NCI-H1092 treated with DMSO at 0.1 percent for 48 hours (cell line): ENCODE measurements at places on chromosomes 11 and 22.
A peak's percentile ranks its signal among the peaks of the same experiment; 100 is the strongest.

- DNase-seq, result no peak
Measured at GRCh38 chr11:60378354-60378753, at the start of gene MS4A7. Gene MS4A7 (plus strand): TSS chr11:60378532. CDS start chr11:60383142, 4,610 bp downstream.

DNA sequence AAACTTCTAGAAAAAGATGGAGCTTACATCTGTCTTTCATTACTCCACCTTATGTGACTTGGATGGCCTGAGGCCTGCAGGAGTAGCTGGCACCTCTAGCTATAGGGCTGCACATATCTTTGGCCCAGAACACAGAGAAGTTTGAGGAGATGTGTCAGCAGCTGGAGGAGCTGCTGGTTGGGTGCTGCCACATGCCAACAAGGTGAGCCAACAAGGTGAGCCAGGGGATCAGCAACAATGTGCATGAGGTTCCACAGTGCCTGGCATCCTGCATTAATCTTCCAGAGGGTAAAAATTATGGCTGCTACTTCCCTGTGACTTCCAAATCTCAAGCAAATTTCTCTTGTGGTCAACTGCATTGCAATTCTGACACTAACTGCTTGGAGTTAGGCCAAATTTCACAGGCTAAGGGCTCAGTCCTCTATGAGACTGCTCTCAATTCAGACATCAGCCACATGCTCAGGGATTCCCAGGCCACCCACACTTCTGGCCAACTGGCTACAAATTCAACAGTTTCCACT, 16.0 kb downstream of the RBM7 start:
- no peak for DNase-seq

- no peak for DNase-seq
Measured at GRCh38 chr11:216081-216974, 8.8 kb downstream of the RIC8A start.

GRCh38 chr11:9923280-9923679, 259.4 kb downstream of the SWAP70 start:
- DNase-seq, result no peak

- no peak for DNase-seq
Measured at GRCh38 chr11:85805387-85805786, 5.6 kb downstream of the SYTL2 start.

DNA sequence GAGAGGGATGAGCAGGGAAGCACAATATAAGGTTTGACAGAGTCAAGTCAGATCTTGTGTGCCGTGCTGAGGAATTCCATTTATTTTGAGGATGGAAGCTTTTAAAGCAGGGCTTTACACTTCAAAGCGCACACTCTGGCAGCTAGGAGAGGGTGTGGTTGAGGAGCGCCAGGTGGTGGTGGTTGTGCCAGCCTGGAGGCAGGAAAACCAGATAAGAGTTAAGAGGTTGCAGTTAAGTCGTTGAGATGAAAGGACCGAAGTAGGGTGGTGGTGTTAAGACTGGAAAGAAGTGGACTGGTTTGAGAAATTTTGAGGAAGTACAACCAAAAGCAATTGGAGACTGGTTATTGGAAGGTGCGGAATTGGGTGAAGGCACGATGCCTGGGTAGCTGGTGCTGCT, 231.6 kb upstream of the TBCEL start:
- DNase-seq, result no peak

- DNase-seq, result peak; percentile 62
Measured at GRCh38 chr11:132312701-132313111, 942.3 kb downstream of the NTM start.

DNA sequence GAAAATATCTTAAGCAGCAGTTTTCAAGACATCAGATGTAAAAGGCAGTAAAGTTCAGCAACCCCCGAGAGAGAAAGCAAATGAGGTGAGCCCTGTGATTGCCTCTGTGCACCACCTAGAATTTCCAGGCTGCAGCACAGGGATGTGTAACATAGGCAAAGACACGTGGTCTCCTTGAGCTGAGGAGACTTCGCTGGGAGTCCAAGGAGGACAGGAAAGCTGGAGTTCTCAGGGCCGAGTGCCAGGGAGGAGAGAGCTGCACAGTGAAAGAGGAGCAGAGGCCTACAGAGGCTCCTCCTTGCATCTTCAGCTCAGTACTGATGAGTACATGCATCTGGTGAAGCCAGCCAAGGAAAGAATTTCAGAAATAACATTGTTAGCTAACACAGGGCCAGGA, 17.6 kb upstream of the TOLLIP start:
- no peak for DNase-seq

DNA sequence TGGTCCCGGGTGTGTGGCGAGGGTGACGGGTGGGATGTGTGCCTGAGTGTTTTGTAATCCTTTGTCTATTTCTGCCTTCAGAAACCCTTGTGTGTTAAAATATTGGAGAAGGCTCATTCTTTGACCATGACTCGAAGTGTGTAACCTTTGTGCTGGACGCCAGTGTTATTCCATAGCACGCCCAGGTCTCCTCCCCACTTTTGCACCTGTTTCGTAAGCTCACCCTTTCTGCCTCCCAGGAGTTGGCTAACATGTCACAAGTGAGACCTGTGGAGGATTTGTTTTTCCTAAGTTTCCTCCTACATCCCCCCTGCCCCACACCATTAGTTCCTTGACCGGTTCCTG, 382 bp downstream of the C11orf54 start:
- peak; percentile 88 for DNase-seq

DNA sequence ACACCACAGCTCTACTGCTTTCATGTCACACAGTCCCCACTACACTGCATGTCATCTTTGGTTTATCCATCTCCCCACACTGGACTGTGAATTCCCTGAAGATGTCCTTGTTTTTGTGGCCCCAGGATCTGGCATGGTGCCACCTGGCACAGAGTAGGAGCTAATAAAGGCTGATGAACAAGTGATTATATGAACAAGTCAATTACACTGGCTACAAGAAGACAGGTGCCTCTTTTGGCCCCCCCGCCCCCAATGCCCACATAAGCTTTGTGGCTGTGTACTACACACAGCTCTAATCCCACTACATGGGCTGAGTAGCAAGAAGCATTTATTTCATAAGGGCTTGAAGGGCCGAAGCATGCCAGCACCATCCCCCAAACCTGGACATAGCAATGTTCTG, 24.7 kb downstream of the PLEKHA7 start:
- DNase-seq, result no peak

DNA sequence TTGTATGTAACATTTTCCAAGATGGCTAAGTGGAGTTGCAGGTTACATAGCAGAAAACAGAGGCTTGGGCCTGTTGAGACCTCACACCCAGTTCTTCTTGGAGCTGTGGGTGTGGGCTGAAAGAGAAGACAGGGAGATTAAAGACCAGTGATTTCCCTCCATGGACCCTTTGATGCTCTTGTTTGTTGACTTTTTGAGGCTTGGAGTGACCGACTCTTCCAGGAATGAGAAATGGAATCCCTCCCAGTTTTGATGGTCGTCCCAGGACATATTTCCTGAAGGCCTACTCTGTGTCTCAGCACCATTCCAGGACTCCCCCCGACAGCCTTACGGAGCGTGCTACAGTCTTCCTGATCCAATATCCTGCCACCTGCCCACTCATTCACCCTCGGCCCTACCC, 96.9 kb downstream of the PTPRJ start:
- no peak for DNase-seq

GRCh38 chr11:86177302-86177701, 67.3 kb upstream of the EED start:
- no peak for DNase-seq

- DNase-seq, result no peak
Measured at GRCh38 chr22:27105142-27106025, 448.0 kb downstream of the MIAT start.

DNA sequence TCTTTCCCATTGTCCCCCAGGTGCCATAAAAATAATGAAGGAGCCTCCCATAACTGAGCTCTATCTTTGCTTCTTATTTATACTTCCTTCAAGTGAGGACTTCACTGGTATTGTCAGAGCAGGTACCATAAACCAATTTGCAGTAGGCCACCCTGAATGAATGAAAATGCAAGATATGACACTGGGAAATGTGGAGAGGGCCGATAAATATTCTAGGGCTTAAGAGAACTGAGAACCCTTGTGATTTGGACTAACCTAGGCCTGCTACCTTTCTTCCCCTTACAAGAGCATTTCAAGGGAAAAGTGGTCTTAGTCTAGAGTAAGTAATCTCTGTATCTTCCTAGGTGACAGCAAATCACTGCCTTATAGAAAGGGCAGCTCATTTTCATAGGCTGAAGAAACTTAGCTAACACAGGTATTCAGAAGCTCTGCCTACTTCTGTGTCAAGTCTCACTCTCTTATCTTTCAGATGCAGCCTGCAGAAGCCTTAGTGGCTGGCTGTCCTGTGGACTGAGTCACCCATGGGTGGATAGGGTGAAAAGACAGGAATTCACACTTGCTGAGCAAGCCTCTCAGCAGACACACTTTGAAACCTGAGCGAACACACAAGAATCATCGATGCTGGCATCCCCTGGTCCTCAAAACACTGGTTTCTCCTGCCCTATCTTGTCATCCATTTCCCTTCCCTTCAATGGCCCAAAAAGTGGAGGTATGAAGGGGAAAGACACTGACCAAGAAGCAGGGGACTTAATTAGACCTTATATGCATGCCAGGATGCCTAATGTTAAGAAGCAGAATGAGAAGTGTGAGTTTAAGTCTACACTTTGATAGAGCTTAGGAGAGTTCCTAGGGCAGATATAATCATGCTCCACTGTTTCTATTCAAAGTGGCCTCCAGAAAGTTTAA, 15.2 kb downstream of the NRIP3 start:
- DNase-seq, result no peak

- no peak for DNase-seq
Measured at GRCh38 chr11:128874427-128874826, 7.3 kb upstream of the KCNJ1 start.

GRCh38 chr11:112049777-112050176, 24.0 kb downstream of the PIH1D2 start:
- no peak for DNase-seq

- no peak for DNase-seq
Measured at GRCh38 chr11:77071077-77071476, 4.3 kb downstream of the CAPN5 start.

DNA sequence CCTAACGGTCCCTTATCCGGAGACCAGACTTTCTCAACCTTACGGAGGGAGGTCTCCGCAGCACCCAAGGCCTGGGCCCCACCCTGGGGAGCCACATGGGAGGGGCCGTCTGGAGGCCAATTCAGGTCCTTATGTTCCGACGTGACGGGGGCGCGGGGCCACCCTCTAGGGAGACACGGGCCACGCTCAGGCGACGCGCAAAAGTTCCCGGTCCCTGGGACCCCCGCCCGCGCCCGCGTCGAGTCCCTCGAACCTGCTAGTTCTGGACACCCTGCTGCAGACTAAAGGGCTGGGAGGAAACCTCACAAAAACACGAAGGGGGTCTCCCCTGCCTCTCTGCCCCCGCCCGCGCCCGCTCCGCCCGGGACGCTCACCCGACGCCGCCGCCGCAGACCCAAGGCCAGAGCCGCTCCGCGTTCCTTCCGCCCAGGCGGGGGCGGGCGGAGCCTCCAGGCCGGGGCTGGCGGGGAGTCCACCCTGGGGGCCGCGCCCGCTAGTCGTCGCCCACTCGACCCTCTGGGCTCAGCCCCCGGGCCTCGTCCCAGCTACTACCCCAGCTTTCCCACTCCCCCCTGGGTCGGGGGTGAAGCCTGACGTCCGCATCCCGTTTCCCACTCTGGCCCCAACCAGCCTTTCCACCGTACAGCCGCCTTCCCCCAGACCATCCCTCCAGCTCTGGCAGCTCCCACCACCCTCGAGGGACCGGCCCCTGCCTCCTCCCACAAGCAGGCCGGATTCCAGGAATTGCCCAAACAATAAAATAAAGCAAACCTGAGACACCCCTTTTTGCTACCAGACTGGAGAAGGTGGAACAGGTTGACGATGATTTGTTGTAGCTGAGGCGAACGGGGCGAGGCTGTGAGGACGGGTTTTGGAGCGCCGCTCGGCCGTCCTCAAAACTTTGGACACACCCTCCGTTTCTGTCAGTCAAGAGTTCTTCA, 2.7 kb downstream of the RNH1 start:
- DNase-seq, result no peak

- no peak for DNase-seq
Measured at GRCh38 chr22:50422961-50423815, 51.6 kb downstream of the SBF1 start.

DNA sequence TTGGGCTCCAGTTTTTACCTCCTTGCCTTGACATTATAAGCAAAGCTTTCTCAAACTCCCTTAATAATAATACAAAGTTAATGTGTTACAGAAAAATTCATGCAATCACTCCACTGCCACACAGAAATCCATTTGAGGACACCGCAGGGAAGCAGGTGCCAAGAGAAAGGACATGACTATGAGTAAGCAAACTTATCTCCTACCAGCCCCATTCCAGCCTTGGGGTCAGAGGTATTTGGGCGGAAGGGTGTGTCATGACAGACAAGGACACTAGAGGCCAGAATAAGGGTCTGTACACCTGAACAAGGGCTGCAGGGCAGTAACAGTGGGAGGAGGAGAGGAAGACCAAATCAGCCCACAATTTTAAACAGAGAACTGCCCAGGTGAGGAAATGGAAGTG, 5.9 kb downstream of the GNG3 start:
- no peak for DNase-seq

DNA sequence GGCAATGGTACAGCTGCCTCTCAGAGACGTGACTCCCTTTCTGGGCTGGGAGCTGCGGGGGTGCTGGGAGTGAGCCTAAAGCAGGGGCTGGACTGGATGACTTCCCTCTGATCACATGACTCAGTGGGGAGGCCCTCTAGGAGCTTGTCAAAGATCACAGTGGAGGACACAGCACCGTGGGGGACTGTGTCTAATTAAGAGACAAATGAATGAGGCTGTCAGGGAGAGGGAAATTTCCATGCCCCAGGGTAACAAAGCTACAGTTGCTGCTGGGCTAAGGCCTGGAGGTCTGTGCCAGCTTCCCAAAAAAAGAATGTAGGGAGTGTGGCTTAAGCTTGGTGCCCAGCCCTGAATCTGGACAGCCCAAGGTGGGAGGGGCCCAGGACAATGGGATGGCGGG, 262.8 kb upstream of the PLET1 start:
- peak; percentile 4 for DNase-seq

GRCh38 chr11:86769219-86769618, 31.1 kb upstream of the PRSS23 start:
- no peak for DNase-seq

GRCh38 chr22:44394246-44395117, 81.7 kb upstream of the SHISAL1 start:
- DNase-seq, result no peak

DNA sequence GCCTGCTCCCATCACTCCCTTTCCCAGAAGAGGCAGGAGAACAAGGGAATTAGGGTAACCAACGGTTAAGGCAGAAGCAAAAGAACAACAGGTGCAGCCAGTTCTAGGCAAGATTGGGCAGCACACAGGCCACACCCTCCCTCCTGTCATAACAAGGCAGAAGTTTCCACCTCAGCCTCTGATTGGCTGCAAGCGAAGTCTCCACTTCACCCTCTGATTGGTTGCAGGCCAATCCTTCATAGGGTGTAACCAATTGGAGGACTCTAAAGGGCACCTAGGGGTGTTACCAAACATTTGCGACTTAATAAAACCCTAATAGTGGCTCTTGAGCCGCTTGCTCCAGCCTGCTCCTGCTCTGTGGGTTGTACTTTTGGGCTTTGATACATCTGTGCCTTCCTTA, 153.8 kb downstream of the CACNA1I start:
- DNase-seq, result no peak

- DNase-seq, result peak; percentile 78
Measured at GRCh38 chr11:20249796-20250195, 89.5 kb upstream of the DBX1 start.
